ENCODE measurements at places on chromosomes 12 and 14.
A peak's percentile ranks its signal among the peaks of the same experiment; 100 is the strongest.

- no peak for DNase-seq
Measured at GRCh38 chr12:92074889-92075288, 70.8 kb downstream of the BTG1 start.

- DNase-seq: no peak
Measured at GRCh38 chr12:31914927-31915326, 44.3 kb upstream of the RESF1 start.

DNA sequence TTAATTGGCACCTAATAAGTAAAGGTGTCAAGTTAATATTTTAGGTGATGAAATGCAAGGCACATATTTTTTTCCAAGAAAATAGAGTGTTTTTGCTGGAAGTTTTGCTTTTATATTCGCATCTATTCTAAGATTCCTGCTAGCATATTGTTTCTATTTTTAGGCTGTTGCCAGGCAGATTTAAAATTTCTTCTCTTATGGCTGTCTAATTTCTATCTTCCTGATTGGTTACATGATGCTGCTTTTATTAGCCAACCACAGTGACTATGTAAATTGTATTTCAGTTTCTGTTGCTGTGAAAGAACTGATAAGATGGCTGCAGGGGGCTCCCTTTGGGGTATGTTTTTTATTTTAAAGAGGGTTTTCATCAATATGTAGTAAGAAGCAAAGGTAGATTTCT, 42.7 kb downstream of the ATF7IP start:
- DNase-seq: no peak

GRCh38 chr12:103547929-103548328, 39.1 kb upstream of the STAB2 start:
- DNase-seq: no peak

- no peak for DNase-seq
Measured at GRCh38 chr12:6182279-6182898, 17.8 kb upstream of the CD9 start.

DNA sequence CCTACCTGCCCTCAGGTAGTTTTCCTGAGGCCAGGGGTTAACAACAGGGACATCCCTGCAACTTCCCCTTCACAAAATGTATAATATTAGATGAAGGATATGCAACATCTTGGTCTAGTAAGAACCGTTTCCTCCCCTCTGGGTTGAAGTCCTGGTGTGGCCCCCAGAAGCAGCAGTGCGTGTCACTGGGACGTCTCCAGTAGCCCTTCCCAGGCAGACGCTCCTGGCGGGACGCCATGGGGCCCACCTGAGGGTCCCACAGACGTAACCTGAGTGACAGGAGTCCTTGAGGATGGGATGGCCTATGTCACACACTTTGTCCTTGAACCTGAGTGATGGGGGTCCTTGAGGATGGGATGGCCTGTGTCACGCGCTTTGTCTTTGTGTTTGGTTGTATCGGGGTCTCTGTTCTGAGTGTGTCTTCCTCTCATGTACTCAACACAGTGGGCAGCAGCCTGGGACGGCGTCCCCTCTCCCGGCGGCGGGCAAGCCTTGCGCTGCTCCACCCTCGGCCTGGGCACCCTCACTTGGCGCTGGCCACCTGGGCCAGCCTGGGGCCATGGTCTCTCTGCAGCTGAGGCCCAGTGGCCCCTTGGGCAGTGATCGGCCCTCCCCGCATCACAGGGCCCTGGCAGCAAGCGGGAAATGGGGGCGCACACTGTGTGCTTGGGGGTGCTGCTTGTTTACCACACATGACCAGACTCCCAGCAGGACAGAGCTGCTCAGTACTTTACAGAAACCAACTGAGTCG, 14.3 kb upstream of the AMN start:
- DNase-seq: no peak

GRCh38 chr14:99763527-99764221, 29.5 kb upstream of the EML1 start:
- DNase-seq: no peak

DNA sequence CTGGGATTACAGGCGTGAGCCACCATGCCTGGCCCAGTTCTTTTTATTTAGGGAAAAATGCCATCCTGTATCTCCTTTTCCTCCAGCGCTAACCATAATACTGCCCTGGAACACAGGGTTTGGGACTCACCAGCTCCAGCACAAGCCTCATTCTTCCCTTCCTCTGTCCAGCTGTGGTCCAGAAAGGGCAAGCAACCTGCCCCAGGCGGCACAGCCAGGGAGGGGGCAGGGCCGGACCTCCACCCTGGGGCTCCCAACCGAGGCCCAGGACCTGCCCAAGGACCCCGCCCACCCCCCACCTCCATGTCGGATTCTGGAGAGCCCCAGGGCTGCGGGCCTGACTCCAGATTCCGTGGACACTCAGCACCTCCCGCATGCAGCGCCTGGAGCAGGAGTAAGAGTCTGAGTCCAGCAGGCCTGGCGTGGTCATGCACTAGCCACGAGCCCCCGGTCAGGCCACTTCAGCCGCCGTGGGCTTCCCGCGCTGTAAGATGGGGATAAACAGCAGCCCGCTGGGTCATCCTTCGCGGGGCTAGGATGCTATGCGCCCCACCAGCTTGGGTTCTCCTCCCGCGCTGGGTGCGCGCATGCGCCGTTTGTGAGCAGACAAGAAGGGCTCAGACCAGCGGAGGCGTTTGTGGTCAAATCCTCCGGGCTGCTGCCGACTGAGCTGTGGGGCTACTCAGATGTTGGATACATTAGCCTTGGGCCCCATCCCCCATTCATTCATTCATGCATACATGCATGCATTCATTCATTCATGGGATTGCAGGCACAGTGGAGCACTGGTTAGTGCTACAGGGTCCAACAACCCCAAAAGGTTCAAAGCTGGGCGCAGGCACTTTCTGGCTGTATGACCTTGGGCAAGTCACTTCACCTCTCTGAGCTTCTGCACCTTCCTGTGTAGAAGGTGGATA, 16.3 kb downstream of the TMEM119 start:
- no peak for DNase-seq

DNA sequence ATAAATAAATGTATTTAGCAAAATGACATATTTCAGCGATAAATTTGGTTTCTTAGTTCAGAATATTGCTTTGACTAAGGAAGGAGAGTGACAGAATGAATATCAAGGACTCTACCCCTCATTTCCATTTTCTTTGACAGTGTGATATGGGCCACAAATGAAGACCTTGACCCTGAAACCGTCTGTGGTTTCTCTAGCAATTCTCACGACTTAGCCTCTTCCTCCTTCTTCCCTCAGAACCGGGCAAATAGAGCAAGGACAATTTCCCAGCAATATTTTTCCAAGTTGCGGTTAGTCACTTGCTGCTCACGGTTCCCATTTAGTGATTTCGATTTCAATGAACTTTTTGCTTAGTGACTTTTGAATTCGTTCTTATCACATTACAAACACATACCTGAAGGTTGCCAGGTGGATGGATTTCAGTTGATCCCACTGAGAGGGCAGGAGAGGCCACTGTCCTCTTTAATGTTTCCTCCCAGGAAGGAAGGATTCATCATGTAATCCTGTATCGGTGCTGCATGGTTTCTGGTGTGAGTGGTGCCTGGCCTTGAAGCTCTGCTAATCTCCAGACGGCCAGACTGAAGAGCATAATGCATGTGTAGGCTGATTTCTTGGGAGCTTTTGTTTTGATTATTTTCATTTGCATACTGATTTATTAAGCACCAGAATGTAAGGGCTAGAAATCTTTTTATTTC, 77.6 kb downstream of the CHST11 start:
- no peak for DNase-seq

- peak; percentile 51 for DNase-seq
Measured at GRCh38 chr14:99575043-99576023, 28.7 kb downstream of the CCDC85C start.

DNA sequence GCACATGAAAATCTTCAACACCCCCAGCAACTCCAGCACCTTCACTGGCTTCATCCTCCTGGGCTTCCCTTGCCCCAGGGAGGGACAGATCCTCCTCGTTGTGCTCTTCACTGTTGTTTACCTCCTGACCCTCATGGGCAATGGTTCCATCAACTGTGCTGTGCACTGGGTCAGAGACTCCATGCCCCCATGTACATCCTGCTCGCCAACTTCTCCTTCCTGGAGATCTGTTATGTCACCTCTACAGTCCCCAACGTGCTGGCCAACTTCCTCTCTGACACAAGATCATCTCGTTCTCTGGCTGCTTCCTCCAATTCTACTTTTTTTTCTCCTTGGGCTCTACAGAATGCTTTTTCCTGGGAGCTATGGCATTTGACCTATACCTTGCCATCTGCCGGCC, 11.5 kb upstream of the OR11G2 start:
- no peak for DNase-seq

DNA sequence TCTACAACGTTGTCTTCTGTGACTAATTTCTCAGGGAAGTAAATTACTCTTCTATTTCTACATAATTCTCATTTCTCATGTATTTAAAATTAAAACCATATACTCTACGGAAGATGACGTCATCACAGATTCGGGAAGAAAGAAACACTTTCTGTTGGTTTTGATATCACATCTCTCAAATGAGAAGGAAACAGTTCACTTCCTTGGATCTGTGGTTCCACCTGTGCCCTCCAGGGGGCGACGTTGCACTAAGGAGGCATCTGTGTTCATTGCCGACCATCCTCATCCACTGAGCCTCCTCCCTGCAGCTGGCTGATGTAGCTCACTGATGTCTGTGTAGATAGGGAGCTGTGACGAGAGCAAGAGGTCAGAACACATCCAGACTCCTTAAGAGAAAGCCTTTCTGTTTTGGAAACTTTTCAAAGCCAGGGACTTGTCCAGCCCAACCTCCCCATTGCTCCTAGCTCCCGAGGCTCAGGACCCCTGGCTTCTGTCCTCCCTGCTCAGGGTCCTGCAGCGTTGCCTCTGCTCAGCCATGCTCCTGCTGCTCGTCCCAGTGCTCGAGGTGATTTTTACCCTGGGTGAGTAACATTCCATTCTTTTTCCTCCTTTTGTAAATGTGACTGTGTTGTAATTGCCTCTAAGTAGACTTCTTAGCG, 172.7 kb upstream of the OR4E1 start:
- no peak for DNase-seq

DNA sequence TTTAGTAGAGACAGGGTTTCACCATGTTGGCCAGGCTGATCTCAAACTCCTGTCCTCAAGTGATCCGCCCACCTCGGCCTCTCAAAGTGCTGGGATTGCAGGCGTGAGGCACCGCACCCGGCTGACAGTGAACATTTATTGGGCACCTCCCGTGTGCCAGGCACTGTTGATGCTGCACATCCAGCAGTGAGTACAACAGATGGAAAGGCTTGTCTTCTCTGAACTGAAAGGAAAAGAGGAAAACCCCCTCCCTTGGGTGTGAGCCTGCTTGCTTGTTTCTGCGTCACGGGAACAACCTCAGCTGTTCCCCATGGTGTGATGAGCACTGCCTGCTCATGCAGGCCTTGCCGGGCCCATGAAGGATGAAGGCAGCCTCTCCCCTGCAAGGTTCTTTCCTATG, 39.5 kb downstream of the DGLUCY start:
- no peak for DNase-seq

- no peak for DNase-seq
Measured at GRCh38 chr12:22083167-22083566, 37.1 kb downstream of the CMAS start.

DNA sequence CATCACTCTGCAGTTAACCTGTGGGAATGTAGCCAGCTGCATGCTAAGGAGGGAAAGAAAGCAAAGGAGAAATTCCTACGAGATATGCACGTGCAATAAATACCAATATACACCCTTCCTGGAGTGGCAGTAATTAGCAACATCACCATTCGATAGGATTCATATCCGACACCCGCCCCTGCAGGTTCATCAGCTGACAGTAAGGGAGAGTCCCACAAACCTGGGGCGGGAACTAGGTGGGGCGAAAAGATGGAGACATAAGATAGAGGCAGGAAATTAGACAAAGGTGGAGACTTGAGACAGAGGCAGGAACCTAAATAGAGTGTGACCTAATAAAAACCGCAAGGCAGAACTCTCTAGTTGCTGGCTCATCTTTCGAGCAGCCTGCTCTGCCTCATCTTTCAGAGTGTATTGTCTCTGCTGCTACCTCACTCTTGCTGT, 51.6 kb downstream of the PLEKHG3 start:
- no peak for DNase-seq

DNA sequence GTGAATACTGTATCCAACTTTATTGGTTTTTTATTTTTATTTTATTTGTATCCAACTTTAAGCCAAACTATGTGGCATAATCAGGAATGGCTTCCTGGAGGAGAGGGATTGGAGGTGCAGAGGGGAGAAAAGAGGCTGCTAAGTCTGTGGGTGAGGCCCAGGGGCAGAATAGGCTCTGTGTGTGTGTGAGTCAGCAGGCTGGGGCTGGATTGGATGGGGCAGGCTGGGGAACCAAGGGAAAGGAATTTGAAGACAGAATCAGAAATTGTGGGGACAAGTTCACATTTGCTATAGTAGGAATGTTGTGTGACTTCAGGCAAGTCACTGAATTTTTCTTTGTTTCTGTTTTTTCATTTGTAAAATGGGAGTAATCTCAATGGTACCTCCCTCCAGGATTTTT, 12.8 kb upstream of the RILPL1 start:
- no peak for DNase-seq

DNA sequence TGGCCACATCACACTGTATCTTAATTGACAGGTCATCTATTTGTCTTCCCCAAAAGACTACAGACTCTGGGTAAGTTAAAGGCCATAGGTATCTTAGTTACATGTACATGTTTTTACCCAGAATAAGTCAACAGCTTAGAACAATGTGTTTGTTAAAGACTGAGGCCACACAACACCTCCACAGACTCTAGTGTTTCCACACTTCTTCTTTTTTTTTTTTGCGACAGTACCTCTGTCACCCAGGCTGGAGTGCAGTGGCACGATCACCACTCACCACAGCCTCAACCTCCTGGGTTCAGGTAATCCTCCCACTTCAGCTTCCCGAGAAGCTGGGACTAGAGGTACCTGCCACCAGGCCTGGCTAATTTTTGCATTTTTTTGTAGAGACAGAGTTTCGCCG, 1.3 kb downstream of the GPN3 start:
- DNase-seq: no peak

DNA sequence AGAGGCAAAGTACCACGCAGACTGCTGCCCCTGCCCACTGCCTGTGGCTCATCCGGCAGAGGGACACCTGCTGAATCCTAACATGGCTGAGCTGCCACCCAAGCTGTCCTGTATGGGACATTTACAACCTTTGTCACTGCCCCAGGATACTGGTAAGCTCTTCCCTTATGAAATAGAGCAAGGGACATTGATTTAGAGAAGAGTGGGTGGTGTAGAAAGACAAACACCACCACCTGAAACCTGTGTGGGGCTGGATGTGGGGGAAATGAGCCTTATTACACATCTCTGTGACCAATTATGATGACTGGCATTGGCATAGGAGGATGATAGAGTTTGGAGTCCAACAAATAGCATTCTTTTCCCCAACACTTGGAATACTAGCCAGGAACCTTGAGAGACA, 81.2 kb upstream of the GZMB start:
- no peak for DNase-seq

- no peak for DNase-seq
Measured at GRCh38 chr12:32284561-32284960, 114.8 kb upstream of the FGD4 start.

DNA sequence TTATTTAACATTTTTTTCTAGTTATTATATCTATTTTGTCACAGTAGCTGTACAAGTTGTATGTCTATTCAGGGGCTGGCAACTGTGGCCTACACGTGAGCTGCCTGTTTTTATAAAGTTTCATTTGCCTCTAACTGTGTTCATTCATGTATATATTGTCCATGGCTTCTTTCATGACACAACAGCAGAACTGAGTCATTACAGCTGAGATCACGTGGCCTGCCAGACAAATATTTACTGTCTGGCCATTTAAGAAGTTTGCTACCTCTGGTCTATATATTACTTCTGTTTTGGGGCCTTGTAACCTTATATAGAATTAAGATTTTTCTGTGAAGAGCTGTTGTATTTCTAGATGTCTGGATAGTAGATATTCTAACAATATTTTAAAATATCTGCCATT, 37.9 kb downstream of the KIAA0586 start:
- no peak for DNase-seq

GRCh38 chr12:131994589-131994988, 44.8 kb downstream of the EP400 start:
- no peak for DNase-seq

Measured in kidney epithelial cell (primary cell).